Activated CD8-positive, alpha-beta memory T cell treated with anti-CD3 and anti-CD28 coated beads for 24 hours (primary cell): ENCODE measurements at places on chromosomes 2 and 18.

DNA sequence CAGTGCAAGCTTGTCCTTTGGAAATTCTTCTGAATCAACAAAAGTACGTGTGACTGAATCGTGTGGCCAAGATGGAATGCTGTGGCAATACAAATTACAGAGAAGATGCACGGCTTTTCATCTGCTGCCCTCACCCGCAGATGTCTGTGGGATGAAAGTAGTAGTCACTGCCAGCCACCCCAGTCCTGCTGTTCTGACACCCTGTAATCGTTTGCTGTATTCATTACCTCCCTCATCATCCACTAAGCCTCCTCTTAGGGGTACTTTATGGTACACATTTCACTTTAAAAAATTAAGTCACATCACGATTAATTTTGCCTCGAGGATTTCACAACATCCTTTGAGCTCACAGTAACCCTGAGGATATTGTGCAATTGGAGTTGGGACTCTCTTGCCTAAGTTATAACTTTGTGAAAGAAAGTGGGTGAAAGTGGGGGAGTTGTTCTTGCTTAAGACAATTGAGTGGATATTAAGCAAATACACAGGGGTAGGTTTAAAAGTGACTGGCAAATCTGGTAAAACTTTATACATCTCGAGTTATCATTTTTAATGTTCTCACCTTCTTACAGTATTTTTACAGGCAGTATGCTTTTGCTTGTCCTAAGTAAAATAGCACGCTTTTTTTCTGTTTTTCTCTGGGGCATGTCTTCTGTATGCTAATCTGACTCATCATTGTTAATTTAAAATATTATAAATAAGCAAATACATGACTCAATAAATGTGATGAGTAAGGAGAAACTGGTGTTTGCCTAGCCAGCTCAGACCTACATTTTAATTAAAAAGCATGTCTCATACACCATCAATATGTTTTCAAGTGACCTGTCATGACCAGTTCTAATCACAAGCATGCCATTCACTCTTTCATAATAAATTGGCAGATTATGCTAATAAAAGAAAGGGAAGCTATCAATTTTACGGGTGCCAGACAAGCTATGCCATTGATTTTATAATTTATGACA lies 680.9 kb downstream of the IRS1 start:
- no peak for DNase-seq

DNA sequence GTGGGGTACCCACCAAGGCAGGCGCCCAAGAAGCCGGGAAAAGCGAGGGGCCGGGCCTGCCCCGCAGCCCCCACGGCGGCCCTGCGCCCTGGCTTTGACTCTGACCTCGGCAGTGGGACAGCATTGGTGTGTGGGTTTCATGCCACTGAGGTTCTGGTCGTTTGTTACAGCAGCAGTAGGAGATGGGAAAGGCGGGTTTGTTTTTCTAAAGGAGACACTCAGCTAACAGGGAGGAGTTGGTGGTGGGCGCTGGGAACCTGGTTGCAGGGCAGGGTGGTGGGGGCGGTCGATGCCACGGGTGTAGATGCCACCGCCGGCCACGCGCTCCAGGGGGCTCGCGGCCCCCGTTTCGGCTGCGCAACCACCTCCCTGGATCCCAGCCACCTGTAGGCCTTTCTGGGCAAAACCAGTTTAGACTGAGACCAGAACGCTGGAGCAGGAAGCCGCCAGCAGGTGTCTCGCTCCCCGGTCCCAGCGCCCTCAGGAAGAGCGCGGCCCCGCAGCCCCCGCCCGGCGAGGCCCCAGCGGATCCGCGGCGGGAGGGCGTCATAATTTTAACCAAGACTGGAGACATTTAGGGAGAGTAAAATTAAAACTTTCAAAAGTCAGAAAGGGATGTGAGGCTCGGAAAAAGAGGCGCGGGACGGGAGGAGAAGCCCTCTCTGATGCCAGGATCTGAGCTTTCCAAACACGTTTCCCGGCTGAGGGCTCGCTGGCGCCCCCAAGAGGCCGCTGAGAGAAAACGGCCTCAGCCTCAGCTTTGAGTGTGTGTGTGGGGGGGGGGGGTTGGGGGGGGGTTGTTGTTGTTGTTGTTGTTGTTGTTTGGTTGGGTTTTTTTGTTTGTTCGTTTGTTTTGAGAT lies 17.4 kb downstream of the CIDEA start:
- peak; percentile 70 for DNase-seq

DNA sequence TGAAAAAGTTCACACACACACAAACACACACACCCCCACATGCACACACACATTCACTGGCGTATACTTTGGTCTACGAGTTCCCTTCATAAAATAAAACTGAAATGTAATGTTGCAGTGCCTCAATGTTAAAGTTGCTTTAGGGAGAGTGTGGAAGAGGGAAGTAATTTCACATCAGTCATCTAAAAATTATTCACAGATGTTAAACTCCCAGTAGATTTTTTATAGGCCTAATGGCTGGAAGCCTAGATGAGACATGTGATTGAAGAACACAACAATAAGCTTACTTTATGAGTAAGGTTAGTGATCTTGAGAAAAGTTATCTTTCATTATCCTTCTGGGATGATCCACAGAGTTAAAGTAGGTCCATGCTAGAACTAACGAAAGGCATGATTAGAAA lies 506.7 kb upstream of the CNTNAP5 start:
- DNase-seq = no peak

DNA sequence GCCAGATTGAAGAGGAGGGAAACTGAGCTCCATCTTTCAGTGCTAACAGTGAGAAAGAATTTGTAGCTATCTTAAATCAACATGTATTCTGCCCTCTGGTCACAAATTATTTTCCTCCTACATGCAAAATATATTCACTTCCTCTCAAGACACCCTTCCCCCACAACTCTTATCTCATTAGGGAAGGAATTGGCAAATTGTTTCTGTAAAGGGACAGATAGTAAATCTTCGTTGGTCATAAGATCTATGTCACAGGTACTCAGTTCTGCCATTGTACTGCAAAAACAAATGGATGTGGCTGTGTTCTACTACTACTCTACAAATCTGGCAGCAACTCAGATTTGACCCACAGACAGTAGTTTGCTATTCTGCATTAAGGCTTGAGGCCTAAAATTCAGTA lies 53.0 kb upstream of the CYP20A1 start:
- DNase-seq = no peak

DNA sequence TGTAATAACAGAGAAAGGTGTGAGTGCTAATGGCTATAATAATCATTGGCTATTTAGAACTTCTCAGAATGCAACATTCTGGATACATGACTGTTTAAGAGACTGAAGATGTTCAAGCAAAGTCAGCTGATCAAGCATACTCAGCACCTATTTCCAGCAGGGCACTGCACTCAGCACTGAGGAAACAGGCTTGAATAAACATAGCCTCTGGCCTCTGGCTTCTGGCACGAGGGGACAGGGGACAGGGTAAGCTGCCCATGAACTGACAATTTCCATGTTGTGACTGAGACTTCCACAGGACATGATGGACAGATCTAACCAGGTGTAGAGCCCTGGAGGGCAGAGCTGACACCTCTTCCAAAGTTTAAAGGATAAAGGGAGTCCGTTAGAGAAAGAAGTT lies 1.3 kb downstream of the MARCO start:
- no peak for DNase-seq

GRCh38 chr2:152037743-152038435 lies 61.0 kb downstream of the CACNB4 start:
- no peak for DNase-seq

- no peak for DNase-seq
These were observed 6.9 kb upstream of the KYNU start for GRCh38 chr2:142870526-142870925.

- DNase-seq = no peak
These were observed 10.0 kb downstream of the MAPK4 start for GRCh38 chr18:50569930-50570329.

GRCh38 chr2:110748489-110748867 lies 16.1 kb downstream of the ACOXL start:
- peak; percentile 78 for DNase-seq

GRCh38 chr2:145464866-145465265 lies 944.9 kb upstream of the ZEB2 start:
- DNase-seq = no peak

DNA sequence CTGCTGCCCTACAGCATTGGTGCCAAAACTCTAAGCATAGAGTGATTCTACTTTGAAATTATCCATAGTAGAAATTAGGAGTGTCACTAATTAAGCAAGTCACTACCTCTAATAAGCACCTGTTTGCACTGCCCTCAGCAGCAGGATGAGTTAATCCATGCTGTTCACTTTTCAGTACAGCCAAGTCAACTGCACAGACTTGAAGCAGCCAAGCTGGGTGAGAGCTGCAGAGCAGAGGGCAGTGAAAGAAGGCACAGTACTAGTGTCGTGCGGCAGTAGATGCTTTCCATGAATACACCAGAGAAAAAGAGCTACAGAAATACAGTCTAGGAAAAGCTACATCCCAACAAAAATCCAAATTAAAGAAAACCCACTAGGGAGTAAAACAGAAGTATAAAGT lies 98.6 kb downstream of the RAPH1 start:
- DNase-seq = no peak

GRCh38 chr2:198236338-198236737 lies 431.9 kb downstream of the PLCL1 start:
- no peak for DNase-seq

DNA sequence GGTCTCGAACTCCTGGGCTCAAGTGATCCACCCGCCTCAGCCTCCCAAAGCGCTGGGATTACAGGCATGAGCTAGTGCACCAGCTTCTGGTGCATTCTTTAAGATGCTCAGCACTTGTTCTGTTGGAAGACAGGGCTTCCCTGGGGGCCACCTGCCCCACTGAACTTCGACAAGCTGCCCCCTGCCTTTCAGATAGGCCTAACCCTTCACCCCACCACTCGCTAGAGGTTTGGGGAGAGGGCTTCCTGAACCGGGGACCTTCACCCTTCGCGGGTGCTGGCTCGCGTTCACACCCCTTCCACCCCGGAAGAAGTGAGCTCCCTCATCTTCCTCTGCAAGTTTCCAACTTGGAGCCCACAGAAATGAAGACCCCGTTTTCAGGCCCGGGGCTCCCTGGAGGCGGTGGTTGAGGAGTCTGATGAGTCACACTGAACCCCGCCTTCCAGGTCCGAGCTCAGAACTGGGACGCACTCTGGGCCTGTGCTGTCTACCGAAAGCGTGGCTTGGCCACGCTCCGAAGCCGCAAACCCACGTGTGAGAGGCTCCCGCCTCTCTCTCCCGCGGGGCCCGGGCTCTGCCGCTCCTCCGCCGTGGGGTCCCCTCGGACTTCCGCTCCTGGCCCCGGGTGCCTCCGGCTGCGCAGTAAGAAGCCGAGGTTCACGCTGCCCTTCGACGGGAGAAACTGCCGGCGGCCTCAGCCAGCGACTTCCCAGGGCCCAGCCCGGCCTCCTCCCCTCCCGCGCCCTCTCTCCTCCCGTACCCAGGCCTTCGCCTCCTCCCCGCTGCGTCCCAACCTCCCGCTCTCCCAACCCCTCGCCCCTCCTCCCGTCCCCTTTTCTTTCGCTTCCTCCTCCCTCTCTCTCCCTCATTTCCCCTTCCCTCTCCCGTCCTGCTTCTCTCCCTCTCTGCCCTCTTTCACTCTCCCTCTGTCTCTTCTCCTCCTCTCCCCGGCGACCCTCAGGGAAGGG lies 47.5 kb upstream of the SP3 start:
- peak; percentile 75 for DNase-seq

DNA sequence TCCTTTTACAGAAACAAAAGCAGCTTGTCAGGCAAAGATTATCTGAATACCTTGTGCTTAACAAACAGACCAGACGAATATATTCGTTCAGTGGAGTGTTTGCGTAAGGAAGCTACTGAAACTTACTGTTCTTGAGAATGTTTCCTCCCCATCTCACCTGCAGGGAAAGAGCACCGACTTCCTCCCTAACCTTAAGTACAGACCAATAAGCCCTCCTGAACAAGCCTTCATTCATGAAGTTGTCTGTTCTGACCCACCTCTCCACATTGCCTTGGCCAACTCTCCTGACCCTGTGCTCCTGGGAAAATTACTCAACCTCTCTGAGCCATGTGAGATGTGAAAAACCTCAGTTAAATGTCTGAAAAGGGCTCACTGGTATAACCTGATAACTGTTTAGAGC lies 35.2 kb downstream of the STK39 start:
- DNase-seq = no peak

DNA sequence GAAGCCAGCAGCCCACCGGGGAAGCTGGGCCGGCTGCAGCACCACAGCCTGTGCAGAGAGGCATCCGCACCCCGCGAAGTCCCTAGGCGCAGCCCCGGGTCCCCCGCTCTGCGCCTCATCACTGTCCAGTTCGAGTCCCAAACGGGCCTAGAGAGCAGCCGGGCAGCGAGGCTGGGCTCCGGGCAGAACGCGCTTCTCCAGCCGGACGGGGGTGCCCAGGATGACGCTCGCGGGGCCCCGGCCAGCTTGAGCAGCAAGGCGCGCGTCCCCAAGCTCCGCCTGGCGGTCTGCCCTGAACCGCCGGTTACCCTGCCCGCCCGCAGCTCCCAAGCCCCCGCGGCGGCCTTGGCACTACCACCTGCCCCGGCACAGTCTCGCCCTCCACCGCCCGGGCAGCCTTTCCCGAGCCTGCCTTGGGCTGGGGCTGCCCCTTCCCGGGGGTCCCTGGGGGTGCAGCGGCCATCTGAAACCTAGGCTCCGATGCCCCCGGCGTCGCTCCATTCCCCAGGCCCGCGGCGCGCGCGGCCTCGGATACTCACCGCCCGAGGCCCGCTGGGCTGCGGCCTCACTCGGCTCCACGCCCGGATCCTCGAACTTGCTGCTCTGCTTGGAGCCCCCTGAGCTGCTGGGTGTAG lies 591 bp downstream of the SLC16A14 start:
- peak; percentile 84 for DNase-seq

DNA sequence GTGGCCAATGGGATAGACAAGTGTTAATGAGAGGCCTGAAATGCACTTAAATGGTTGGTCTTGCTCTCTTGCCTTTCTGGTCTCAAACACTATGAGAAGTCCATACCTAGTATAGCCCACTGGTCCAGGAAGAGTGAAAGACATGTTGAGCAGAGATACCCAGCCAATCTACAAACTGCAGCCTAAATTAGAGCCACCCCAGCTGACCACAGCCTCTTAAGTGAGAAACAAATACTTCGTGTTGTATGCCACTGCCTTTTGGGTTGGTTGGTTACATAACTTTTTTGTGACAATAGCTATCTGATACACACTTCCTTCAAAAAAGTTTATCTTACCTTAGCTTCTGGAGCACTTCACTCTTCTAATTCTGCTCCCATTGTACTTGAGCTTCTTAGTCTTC lies 8.8 kb upstream of the EXOC6B start:
- DNase-seq = no peak

GRCh38 chr2:160651416-160652200 lies 158.0 kb upstream of the RBMS1 start:
- no peak for DNase-seq

DNA sequence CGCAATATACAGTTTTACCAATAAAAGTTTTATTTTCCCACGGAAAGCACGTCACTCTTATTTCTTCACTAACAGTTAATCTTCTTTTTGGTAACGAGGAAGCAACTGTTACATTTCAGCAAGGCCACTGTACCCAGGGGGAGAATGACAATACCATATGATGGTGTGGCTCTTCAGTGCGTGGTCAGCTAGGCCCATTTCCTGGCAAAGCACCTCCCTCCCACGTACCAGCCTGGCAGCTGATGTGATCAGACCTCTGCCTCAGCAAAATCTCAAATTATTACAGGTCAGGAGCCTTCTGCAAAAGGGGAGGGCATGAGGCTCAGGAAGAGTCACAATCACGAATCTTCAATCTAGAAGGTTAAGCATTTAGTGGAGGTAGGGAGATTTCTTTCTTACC lies 55.4 kb downstream of the KLF7 start:
- DNase-seq = no peak
